ENCODE measurements at places on chromosomes 2 and 18. TPM values are rescaled to one million over a fixed set of nuclear protein-coding genes. Genes with fewer than 3 reads are reported as not detected.

Gene AMER3
- not detected for total RNA-seq

Gene ITPRIPL1
- total RNA-seq = not detected

Gene MARCHF4
- total RNA-seq = 62.0 TPM

Gene LRRFIP1
- 99.1 TPM for total RNA-seq

Gene SLC38A11
- not detected for total RNA-seq

Gene MROH2A
- total RNA-seq = 0.32 TPM

Gene ADRA2B
- total RNA-seq = 0.08 TPM

Gene NRP2
- total RNA-seq = 115 TPM

Gene STEAP3
- 40.9 TPM for total RNA-seq

Gene FBLN7
- 0.86 TPM for total RNA-seq

Gene UGT1A8
- not detected for total RNA-seq

Gene FSHR
- total RNA-seq = not detected

Gene ERICH2
- total RNA-seq = not detected
